ENCODE measurements at places on chromosomes 1 and 21. TPM values are rescaled to one million over a fixed set of nuclear protein-coding genes. Genes with fewer than 3 reads are reported as not detected.

DNA sequence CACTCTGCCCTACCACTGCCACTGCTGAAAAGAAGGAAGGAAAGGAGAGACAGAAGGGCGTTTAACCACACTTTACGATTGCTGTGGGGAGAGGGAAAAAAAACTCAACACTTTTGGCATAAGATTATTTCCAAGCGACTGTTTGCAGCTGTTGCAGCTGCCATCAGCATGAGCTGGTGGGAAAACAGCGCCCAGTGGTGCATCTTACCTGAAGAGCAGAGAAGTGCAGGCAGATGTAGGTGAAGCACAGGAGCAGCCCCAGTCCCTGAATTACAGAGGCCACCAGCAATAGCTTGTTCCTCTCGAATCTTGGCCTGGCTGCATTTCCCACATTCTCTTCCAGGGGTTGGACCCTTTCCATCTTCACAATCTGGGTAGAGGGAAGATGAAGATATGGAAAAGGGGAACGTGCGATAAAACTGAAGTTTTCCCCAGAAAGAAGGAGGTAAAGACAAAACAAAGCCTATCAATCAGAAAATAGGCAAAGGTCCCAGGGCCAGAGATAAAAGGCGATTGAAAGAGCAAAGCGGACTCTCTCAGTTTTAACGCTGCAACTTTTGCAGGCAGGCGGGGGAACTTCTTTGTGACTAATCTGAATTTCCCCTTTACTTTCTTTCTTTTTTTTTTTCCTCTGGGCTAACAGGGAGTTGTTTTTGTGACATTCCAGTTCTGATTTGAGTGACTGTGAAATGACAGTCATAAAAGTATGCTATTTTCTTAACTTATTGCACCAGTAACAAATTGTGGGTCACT, at the start of gene TNFSF4:
TSS of gene TNFSF4 (minus strand) at position 516 of the 753 bp plus-strand sequence. CDS start at position 361, 155 bp downstream.
- no peak for DNase-seq

DNA sequence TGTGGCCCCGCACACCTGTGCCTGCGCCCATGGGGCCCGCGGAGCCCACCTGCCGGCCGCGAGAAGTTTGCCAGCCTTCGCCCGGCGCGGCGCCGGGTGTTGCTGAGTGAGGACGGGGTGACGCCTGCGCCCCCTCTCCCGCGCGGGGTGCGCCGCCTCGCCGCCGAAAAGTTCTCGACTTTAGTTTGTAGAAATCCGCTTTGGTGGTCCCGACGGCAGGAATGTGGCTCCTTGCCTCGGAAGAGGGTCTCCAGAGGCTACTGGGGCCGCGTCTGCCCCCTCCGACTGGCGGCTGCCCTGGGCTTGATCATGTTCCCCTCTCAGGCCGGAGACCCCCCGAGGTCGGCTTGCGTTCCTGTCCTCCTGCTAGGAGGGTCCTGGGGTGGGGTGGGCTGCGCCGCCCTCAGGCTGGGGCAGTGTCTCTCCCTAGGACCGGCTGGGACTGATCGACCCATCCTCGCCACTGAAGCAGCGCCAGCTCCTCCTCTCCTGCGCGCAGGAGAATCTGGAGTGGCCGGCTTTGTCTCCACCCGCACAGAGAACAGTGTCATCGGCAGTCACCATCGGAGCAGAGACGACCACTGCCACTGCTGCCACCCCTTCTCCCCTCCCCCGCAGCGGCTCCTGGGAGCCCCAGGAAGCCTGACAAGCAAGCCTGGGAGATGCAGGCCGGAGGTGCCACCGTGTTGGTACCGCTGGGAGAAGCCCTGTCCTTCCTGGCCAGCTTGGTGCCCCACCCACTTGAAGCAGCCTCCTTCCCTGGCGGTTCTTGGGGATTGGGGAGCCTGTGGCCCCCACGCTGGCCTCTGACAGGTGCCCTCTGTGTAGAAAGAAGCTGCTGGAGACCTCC, 553 bp upstream of the SLC30A2 start:
- DNase-seq: no peak

DNA sequence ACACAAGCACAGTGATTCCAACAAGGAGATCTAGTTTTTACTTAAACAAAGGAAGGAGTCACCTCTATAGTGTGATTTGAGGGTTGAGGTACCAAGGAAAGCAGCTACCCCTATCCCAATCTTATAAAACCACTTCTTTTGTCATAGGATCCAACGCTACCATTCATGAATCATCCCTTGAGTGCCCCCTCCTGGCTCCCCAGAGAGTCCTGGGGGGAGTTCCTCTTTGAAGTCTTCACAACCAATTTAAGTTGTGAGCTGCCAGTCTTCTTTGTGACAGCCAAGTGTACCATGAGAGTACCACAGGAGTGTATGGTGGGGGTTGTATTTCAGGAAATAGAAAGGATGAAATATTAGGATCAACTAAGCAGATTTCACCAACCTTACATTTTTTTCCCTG, 39.1 kb upstream of the NHLH2 start:
- no peak for DNase-seq

GRCh38 chr21:45312296-45312695, 24.6 kb upstream of the POFUT2 start:
- DNase-seq: no peak

DNA sequence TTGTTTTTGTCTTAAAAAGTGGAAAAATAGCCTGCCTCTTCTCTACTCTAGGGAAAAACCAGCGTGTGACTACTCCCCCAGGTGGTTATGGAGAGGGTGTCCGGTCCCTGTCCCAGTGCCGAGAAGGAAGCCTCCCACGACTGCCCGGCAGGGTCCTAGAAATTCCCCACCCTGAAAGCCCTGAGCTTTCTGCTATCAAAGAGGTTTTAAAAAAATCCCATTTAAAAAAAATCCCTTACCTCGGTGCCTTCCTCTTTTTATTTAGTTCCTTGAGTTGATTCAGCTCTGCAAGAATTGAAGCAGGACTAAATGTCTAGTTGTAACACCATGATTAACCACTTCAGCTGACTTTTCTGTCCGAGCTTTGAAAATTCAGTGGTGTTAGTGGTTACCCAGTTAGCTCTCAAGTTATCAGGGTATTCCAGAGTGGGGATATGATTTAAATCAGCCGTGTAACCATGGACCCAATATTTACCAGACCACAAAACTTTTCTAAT, 35.0 kb upstream of the TDRD10 start:
- no peak for DNase-seq

DNA sequence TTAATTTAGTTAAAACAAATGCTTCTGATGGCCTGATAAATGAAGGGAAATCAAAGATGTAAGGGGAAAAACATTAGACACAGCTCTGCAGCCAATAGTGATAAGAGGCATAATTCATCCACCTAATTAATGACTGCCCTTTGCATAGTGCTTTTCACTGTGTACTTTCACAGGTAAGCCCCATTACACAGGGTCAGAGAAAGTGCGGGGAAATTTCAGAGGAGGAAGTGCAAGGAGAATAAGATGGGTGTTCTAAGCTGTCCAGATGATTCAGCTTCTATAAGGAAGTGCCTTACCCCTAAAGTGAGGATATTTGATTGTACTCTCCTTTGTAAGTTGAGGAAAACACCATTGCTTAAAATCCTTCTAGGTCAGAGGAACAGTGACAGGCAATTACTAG, 88.0 kb downstream of the NR5A2 start:
- DNase-seq: no peak

DNA sequence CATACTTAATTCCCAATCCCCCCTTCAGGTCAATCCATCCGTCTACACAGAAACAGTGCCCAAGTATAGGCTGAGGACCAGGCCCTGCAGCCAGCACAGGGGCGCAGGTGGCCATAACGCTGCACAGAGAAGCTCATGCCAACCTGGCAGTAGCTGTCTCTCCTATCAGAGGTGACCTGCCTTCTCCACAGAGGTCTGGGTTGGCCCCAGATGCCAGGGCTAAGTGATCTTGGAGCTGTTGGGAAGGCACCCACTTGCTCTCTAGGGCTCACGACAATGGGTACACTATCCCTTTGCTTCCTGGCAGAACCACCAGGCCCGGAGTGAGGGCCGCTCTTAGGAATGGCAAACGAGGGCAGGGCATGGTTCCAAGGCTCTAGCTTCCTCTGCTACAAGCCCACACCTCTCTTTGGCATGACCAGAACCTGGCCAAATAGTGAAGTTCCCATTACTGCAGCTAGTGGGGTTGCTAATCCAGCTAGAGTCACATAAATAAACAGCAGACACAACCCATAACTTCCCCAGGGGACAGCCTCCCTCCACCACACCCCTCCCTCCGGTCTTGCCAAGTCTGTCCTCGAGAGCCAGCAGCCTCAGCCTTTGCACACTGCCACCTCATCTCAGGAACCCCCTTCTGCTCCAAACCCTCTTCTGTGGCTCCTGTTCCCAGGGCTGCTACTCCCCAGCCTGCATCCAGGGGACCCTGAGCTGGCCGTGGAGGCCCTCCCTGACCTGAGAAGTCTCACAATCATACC, 113.0 kb downstream of the GLIS1 start:
- DNase-seq: no peak

- DNase-seq: peak; percentile 24
These were observed 930 bp downstream of the ARHGEF10L start for GRCh38 chr1:17540255-17541001.

GRCh38 chr1:67566803-67567377, 118.1 kb upstream of the GADD45A start:
- DNase-seq: no peak

DNA sequence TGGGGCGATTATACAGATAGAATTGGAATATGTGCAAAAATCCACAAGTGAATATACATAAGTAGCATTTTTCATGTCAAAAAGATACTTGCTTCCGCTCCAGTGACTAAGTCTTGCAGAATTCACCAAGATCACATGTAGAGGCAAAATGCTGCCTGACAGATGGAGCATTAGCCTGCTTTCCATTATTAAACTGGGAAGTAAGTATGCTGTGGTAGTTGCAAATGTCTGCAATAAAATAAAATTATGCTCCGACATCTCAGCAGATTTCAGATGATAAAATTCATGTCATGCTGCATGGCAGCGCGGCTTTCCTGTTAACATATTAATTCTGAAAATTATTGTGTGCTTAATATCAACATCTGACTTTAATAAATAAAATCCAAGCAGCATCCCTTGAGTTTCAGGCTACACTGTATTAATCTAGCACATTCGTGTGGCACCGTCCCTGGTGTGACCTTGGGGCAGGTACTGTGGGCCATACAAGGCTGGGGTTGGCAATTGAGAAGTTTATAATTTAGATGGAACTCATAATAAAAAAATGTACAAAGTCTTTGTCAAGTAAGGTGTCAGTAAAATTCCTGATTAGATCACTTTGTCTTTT, 366.4 kb upstream of the ZP4 start:
- no peak for DNase-seq

GRCh38 chr1:182397653-182398393, 2.6 kb downstream of the TEDDM1 start:
- no peak for DNase-seq

GRCh38 chr1:201530741-201531531, 8.0 kb upstream of the NAV1 start:
- peak; percentile 58 for DNase-seq

- no peak for DNase-seq
These were observed 63.8 kb downstream of the TBCE start for GRCh38 chr1:235430991-235431390.

GRCh38 chr1:76543495-76543894, 323.8 kb upstream of the ST6GALNAC5 start:
- no peak for DNase-seq

GRCh38 chr1:111983500-111983899, 6.0 kb downstream of the KCND3 start:
- DNase-seq: no peak

DNA sequence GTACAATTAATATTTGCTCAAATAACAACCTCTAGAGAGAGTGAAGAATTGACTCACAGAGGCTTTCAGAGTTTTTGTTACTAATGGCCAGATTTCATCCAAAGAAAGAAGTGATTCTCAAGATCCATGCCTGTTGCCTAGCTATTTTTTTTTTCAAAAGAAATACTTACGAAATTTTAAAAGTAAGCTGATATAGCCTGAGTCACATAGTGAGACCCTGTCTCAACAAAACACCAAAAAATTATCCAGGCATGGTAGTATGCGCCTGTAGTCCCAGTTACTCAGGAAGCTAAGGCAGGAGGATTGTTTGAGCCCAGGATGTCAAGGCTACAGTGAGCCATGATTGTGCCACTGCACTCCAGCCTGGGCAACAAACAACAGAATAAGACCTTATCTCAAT, 14.6 kb downstream of the PALMD start:
- DNase-seq: no peak

- no peak for DNase-seq
These were observed 112.9 kb upstream of the WARS2 start for GRCh38 chr1:119253366-119253765.

DNA sequence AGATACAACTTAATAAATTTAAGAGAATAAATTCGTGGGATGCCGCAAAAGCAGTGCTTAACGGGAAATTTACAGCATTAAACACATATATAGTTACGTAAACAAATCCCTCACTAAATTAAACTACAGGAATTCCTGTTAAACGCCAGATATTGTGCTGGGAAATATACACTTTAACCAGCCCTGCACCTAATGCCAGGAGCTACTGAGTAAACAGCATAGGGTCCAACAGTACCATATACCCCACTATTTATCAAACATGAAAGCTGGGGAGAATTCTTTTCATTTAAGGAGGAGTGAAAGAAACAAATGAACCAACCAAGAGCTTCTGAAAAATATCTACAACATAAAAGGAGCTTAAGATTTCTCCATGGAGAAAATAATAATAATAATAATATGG, 11.7 kb downstream of the FRRS1 start:
- no peak for DNase-seq

Gene NEXN
- total RNA-seq: 6.5 TPM

Gene RYR2
- 0.19 TPM for total RNA-seq

Gene MPL
- not detected for total RNA-seq

Gene LMO4
- 74.5 TPM for total RNA-seq

Gene KIF2C
- total RNA-seq: 26.6 TPM

Gene OR2L13
- not detected for total RNA-seq

Gene CBS
- total RNA-seq: 184 TPM

Gene OPTC
- total RNA-seq: not detected

Gene HAO2
- total RNA-seq: not detected

Gene RSPO1
- not detected for total RNA-seq

Gene IL24
- total RNA-seq: not detected

Gene TRIM17
- 20.5 TPM for total RNA-seq

Gene HUNK
- 39.5 TPM for total RNA-seq
